NCI-H1694 treated with DMSO at 0.1 percent for 48 hours (cell line): ENCODE measurements at places on chromosomes 3 and 15.

- DNase-seq, result no peak
These were observed 494.2 kb upstream of the AGTR1 start for GRCh38 chr3:148203297-148204010.

DNA sequence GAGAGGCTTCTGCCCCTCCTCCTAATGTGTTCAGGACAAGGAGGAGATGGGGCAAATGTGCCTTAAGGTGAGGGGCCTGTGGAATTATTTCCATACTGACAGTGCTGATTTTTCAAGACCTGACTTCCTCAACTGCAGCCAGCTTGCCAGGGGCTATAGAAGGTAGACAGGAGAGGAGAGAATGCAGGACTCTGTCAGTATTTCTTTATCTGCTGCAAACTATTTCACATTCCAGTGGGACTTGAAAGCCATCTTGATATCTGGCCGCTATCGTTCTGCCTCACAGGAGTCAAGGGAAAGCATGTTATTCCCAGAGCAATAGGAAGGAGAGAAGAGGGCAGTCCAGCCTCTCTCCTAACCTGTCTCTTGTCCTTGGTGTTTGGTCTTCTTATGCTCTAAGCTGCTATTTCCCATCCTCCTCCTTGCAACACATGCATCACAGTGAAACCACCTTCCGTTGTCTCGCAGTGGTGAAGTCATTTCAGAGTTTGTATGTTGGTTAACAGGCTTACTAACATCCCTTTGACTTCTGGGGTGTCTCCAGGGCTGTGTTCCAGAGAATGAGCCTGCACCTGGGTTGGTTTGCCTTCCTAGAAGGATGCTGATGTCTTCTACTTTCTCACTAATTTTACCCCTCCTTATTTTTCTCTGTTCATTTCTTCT is 95.1 kb upstream of the MRPS22 start:
- DNase-seq, result no peak

DNA sequence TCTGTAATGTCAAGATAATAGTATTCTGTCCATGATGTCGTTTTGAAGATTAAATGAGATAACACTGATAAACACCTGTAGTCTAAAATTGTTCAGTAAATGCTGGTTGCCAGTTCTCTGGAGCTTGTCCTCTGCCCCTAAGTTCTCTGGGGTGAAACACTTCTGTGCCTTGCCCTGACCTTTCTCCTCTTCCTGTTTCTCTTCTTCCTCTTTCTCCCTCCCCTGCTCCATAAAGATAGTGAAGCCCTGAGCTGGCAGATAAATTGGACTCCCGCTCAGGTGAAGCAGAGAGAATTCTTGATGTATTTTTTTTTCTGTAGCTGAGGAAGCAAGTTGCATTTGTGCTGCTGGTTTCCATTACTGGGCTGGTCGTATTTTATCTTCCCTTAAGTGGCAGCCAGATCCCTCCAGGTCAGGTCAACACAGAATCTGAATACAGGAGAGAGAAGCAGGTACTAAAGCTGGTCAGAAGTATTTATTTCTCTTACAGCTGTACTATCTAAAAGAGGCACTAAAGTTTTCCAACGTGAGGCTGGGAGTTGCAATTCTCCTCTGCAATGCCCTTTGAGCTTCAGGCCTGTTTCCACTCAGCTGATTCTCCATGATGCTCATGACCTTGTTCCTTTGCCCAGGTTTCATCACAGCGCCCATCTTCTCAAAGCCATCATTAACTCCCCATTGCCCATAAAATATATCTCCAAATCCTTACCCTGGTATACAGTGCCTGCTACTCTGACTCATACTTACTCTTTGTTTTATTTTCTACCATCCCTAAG is 319.3 kb upstream of the CFAP20DC start:
- no peak for DNase-seq

DNA sequence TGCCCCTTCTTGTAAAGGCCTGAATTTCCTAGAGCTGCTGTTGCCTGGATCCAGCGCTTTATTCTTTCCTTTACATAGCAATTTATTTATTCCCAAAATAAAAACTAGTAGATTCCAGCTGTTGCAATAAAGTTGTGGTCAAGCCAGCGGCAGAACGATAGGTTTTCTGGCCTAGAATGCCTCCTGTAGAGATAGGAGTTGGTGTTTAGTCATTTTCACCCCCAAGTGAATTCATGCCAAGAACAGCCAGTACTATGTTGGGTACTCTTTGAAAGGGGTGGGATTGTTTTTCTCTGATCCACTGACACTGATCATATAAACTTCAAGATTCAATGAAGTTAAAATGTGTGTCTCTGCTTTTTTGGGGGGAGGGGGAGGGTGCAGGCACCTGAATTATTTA is 69.7 kb downstream of the KLHL25 start:
- DNase-seq, result no peak

DNA sequence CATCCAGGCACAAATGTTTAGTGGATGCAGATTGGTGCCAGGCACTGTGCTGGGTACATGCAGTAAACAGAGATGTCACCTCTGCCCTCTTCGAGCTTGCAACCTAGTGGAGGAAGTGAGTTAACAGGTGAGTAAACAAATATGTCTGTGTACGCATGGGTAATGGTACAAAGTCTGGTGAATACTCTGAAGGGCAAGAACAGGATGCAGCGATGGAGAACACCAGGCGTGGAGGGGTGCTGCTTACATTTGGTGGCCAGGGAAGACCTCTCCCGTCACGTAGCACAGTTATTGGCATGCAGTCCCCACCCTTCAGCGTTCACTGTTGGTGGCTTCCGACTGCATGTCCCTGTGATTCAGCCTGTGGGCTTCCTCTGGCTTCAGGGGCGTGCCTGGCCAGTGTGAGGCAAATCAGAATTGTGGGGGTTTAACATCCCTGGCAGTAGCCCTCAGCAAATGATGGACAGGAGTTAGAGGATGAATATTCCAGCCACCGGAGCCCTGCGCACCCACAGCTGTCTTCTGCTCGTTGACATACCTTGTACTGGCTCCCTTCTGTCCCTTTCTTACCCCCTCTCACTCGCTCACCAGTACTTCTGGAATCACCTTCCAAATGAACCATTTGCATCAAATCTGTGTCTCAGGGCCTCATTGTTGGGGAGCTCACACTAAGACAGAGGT is 9.1 kb upstream of the HDAC11 start:
- no peak for DNase-seq

DNA sequence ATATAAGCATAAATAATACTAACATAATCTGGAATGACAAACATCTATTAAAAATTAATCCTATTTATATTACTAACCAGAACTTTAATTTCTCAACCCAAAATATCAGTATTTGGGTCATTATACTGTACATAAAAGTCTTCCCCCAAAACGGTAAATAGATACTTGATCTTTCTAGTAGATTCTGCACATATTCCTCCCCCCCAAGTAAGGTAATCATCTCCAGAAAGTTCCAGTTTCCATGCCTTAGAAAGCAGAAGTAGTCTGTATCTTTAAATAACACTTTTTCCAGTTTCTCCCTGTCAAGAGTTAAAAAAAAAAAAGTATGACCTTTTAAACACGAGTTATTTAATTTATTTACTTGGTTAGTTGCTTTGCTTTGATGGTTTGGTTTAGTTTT is 150.7 kb upstream of the MB21D2 start:
- no peak for DNase-seq
